ENCODE measurements at places on chromosomes 4 and X. TPM values are rescaled to one million over a fixed set of nuclear protein-coding genes. Genes with fewer than 3 reads are reported as not detected.

The RPL9 gene
- total RNA-seq: 2,655 TPM

The TRAM1L1 gene
- 4.3 TPM for total RNA-seq

The TMEM271 gene
- not detected for total RNA-seq

The MCTS1 gene
- total RNA-seq: 20.6 TPM

The RGN gene
- 2.4 TPM for total RNA-seq
